ENCODE measurements at places on chromosomes 1 and 21.

DNA sequence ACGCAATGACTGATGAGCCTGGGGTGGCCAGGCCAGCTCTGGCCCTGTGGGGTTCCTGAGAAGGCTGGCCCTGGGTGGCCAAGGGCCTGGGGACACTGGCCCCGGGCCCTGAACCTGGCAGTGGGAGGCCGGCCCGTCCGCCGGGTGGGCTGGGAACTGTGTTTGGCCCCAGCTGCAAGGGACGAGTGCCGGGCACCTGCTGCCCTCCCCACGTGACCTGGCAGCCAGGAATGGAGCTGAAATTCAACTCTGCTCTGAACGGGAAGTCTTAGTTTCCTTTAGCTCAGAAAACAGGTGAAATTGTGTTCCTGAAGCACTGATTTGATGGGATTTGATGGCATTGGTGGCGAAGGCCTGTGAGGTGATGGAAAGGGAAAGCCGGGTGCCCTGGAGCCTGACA, 8.2 kb upstream of the TTLL10 start:
- DNase-seq: no peak

DNA sequence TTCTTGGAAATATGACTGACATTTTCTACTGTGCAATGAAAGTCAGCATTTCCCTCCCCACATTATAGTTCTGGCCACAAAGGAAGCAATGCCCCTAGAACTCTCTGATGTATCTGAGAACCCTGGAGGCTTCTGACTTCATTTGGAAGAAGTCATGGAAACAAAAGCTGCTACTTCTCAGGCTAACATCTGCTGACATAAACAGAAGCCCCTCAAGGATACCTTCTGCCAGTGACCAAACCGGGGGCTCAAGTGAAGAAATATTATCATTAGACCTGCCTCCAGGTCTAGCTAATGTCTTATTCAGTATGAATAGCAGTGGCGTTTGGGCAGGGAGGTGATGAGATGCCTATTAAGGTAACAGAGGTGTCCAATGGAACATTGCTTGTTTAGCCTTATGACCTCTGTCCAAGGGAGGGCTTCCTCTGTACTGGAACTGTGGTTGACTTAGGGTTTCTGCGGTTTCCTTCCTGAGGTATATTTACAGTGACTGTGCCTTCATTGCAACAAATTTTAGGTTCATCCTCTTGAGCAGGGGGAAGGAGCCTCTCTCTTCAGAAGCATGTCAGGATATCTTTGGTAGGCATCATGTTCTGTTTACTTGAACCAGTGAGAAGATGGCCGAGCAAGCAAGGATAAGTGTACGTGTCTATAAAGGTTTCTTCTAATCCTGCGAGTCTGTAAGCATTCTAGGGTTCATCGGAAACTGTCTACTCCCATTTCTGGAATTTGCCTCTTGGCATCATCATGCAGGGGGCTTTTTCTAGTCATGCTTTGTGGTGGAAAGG, 161.7 kb downstream of the PBX1 start:
- no peak for DNase-seq

DNA sequence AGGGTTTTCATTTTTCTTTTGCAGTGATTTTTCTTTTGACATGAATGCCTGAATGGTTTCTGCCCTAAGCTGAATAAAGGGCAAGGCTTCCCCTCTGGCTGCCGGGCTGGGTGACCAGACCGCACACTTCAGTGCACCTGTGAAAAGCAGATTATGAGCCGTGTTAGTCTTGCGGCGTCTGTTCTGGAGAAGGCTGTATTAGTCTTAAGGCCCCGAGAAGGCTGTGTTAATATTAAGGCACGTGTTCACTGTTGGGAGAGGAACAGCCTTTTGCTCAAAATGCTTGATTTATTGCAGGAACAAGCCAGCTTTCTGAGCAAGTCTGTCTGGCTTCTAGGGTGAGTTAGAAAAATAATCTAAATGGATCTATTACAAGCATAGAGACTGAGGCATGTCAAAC, 54.7 kb upstream of the DNAH14 start:
- DNase-seq: no peak

- no peak for DNase-seq
These were observed 740.5 kb upstream of the B3GALT2 start for GRCh38 chr1:193926956-193927355.

GRCh38 chr1:1833916-1834325, 55.7 kb upstream of the NADK start:
- DNase-seq: no peak

GRCh38 chr1:59814180-59814900, 409 bp upstream of the HOOK1 start:
- DNase-seq: peak; percentile 99

DNA sequence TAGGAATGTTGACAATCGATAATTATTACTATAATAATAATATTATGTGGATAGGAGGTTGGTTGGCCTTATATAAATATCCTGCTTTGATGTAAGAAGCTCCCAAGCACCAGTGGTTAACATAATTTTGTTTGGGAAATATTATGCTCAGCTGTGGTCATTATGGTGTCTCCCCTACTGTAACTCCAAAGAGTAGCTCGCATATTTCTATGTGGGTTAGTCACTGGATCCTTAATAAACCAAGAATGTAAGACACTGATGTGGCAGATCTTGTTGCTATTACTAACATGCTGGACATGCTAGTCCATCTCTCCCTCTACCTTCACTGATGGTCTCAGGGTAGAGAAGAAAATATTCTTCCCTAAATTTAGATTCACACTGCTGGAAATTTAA, 79.2 kb upstream of the RALGPS2 start:
- DNase-seq: no peak

- DNase-seq: no peak
These were observed 4.2 kb downstream of the UBR4 start for GRCh38 chr1:19205845-19206244.

GRCh38 chr1:209708297-209708696, 3.7 kb downstream of the HSD11B1 start:
- no peak for DNase-seq

DNA sequence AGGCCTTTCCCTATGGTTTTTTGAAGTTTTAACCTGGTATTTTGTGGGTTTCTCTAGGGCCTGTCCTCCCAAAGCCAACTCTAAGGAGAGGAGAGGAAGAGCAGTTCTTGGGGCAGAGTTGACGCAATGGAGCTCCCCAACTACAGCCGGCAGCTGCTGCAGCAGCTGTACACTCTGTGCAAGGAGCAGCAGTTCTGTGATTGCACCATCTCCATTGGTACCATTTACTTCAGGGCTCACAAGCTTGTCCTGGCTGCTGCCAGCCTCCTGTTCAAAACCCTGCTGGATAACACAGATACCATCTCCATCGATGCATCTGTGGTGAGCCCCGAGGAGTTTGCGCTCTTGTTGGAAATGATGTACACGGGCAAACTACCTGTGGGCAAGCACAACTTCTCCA, 38.2 kb downstream of the ZBTB40 start:
- DNase-seq: no peak

DNA sequence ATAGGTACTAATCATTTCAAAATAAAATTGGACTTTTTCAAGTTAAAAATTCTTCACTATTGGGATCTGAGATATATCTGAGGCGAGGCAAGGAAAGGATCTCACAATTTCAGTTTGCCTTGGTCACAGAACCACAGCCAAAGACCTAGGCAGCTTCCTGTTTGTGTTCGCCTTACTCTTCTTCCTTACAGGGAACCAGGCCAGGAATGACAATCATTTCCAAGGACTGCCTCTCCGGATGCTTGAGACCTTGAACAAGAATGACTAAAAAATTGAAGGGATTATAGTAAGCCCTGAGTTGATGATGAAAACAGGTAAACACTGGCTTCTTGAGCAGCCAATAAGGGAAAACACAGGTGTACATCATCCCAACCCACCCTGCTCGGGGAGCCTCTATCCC, 35.2 kb upstream of the SERBP1 start:
- no peak for DNase-seq

DNA sequence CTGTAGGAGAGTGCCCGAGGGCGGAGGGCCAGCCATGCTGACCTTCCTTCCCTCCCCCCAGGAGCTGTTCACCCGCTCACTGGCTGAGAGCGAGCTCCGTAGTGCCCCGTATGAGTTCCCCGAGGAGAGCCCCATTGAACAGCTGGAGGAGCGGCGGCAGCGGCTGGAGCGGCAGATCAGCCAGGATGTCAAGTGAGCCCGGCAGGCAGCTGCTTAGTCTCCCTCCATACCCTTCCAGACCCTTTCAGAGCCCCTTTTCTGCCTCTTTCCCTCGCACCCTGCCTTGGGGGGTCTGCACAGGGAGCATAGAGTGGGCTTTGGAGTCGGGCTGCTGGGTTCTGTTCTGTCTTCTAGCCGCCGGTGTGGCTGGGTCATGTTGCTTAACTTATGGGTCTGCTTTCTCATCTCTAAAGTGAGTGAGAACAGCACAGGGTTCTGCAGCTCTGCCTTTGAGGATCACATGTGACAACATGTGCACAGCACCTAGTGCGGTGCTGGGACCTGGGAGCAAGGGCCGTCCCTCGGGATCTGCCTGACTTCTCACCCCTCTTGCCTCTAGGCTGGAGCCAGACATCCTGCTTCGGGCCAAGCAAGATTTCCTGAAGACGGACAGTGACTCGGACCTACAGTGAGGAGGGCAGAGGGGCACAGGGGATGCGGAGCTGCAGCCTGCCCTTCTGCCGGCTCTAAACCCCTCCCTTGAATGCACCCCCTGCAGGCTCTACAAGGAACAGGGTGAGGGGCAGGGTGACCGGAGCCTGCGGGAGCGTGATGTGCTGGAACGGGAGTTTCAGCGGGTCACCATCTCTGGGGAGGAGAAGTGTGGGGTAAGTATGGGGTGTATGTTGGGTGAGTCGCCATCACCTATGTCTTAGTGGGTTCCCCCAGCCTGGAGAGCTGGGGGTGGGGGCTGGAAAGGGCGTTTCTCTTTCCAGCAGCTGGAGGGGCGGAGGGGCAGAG, 6.2 kb downstream of the AMPD2 start:
- no peak for DNase-seq

DNA sequence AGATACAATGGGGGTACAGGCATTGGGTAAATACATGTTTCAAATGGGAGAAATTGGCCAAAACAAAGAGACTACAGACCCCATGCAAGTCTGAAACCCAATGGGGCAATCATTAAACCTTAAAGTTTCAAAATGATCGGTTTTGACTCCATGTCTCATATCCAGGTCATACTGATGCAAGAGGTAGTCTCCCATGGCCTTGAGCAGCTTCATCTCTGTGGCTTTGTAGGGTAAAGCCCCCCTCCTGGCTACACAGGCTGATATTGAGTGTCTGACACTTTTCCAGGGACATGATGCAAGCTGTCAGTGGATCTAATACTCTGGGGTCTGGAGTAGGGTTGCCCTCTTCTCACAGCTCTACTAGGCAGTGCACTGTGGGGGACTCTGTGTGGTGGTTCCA, 286.1 kb downstream of the LRRIQ3 start:
- DNase-seq: no peak

- DNase-seq: no peak
These were observed 27.8 kb upstream of the TINAGL1 start for GRCh38 chr1:31548534-31548906.

GRCh38 chr1:66048011-66048410, 255.3 kb downstream of the PDE4B start:
- no peak for DNase-seq

DNA sequence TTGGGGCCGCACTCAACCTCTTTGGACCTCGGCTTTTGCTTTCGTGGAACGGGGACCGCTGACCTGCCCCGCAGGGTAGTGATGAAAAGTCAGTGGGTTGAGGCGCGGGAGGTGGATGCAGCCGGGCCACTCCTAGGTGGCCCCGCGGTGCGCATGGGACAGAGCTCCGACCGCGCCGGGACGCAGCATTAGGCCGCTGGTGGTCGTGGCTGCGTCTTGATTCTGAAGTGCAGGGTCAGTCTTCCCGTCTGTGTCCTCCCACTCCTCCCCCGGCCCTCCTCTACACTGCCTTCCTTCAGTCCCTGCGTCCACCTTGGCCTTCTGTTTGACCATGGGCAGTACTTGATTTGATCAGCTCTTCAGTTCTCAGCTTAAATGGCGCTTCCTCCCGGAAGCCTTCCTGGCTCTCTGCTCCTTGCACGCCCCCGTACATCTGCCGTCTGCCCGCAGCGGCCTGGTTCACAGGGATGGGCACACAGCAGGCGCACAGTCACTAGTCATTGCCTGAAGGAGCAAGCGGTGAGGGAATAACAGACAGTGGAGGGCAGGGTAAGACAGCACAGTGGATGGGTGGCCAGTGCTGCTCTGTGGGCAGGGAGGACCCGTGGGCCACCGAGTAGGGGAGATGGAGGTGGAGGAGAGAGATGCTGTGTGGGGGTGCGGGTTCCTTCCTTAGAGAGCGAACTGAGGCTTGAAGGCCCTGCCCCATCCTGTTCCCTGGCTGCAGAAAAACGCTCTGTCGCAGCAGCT, 633 bp downstream of the THEMIS2 start:
- DNase-seq: no peak

GRCh38 chr1:38834937-38835827, 24.4 kb downstream of the RRAGC start:
- peak; percentile 100 for DNase-seq

GRCh38 chr1:23129846-23130245, 38.8 kb downstream of the LUZP1 start:
- no peak for DNase-seq

DNA sequence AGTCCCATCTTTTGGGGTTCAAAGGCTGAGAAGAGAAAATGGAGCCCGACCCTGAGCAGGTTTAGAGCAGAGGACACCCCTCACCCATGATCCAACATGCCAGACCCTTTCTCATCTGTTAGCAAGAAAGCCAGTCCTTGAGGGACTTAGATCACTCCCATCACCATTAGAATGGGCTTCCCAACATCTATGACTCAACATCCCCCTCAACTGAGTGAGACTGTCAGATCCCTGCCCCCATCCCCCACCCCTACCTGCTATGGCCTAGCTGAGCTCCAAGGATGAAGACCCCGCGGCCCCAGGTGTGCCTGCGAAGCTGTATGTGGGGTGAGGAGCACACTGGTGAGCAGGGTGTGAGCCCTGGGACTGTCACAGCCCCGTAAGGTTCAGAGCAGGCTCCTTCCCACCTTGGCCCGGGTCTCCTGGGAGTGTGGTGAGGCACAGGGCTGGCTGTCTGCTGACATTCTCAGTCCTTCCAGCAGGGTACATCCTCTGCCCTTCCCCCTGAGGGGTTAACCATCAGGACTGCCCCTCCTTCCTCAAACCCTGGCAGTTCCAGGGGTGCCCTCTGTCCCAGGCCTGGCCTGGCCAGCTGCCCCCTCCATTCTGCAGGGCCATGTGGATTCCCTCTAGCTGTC, 21.4 kb upstream of the BLACAT1 start:
- DNase-seq: no peak

DNA sequence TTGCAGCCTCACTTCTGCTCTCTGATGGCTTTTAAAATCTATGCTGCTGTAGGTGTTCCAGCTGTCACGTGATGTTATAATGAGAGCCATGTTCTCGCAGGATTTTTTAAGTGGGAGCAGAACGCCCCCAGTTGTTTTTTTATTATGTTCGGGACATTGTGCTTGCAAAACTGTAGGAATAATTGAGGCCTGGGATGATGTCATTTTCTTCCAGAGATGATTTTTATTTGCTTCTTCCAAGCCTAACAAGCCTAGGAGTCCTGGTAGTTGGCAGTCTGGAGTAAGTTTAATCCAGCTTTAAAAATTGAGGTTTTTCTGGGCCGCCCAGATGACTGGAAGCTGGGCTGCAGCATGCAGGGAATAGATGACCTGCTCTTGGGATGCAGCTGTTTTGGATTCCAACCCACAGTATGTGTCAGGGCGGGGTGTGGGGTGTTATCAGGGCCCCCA, 34.6 kb upstream of the CHIT1 start:
- DNase-seq: no peak

- no peak for DNase-seq
These were observed 38.0 kb upstream of the DESI2 start for GRCh38 chr1:244614879-244615278.
